ENCODE measurements at places on chromosomes 12 and 14. TPM values are rescaled to one million over a fixed set of nuclear protein-coding genes. Genes with fewer than 3 reads are reported as not detected.
A peak's percentile ranks its signal among the peaks of the same experiment; 100 is the strongest.

The P2RX7 gene
- 0.06 TPM for total RNA-seq

The PLXNC1 gene
- total RNA-seq = 0.18 TPM

The INTS13 gene
- total RNA-seq = 26.8 TPM

The C14orf180 gene
- not detected for total RNA-seq

DNA sequence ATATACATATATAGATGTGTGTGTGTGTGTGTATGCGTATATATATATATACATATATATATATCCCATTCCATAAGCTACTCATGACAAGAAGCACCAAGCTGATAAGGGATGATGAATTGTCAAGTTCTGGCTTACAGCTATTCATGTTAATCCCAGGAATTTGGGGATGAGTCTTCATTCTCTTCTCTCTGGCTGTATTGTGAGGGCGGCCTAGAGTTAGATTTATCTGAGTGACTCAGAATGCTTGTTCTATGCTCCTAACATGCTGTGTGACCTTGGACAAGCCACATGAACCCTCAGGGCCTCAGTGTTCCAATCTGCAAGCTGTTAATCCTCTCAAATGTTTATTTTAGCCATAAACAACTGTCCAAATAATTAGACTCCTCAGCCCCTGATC, 749.0 kb downstream of the MED13L start:
- DNase-seq = peak; percentile 44

GRCh38 chr12:80692114-80692513, 15.3 kb upstream of the MYF6 start:
- DNase-seq = no peak

DNA sequence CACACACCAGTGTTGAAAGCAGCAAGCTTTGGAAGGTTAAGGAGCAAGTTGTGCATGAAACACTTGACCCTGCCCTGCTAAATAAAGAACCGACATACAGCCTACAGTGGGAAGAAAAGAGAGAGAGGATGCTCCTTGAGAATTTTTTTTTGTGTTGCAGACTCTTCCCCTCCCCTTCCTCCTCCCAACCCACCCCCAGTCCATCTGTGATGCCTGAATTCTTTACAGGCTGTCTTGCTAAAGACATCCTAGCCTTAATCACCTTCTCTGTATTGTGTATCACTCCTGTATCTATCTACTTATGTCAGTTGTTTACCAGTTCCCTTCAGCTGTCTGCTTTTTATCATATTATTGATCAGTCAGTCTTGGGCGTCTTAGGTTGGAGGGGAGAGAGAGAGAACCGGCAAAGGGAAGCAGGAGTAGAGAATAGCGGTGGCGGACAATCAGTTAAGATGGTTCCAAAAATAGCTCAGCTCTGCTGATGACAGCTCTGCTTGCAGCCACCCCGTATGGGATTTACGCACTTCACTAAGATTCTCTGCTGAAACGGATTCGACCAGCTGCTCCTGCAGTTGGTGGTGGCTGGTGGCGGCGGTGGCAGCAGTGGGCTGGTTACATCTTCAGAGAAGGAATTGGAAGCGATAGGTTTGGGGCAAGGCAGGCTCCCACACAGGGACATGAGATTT, 664.7 kb downstream of the NRXN3 start:
- no peak for DNase-seq

DNA sequence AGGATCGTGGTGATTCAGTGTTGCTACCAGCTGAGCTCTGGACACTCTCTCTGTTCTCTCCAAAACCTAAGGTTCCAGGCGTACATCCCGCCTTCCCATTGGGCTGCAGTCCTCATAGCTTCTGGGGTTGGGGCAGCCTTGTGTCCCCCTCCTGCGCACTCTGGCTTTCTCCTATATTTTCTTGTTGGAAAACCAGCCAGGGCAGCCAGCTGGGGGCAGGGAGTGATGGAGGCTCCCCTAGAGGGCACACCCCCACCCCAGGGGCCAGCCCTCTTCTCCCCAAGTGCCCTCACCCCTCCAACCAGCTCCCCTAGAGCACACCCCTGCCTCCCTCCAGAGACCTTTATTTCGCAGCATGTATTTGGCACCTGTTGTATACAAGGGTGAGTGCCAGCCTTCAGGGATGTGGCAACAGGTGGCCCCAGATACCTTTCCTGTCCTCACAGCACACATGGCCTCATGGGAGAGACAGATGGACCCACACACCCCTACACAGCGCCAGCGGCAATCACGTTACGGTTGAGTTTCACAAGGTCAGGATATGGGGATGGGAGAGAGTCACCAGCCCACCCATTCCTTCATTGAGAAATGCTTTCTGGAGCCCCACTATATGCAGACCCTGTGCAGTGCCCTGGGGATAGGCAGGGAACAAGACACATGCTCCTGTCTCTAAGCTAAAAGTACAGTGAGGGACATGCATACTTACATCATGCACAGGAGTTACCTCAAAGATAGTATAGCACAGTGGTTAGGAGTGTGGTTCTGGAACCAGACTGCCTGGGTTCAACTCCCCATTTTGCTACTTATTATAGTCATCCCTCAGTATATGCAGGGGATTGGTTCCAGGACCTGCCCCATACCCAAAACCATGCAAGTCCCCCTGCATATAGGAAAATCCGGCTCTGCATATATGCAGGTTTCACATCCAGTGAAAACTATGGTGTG, 141.1 kb downstream of the PHETA1 start:
- DNase-seq = no peak

- no peak for DNase-seq
Measured at GRCh38 chr12:113330505-113330904, 4.4 kb downstream of the SLC8B1 start.
